GM12892 (cell line): ENCODE measurements at places on chromosomes 4 and X.

DNA sequence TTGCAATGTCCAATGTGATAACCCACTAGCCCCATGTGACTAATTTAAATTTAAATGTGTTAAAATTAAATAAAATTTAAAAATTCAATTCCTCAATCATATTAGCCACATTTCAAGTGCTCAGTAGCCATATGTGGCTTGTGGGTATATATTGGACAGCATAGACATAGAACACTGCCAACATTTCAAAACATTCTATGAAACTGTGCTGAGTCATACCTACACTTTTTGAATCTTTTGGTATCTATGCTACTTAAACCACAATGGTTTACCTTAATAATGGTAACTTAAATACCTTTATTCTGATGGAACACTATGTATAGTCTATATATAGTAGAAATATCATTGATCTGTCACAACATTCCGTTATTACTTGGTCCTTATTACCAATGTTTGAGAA, 223.4 kb upstream of the ATOH1 start:
- no peak for DNase-seq

GRCh38 chr4:101960431-101960830, 169.9 kb downstream of the BANK1 start:
- DNase-seq, result no peak

DNA sequence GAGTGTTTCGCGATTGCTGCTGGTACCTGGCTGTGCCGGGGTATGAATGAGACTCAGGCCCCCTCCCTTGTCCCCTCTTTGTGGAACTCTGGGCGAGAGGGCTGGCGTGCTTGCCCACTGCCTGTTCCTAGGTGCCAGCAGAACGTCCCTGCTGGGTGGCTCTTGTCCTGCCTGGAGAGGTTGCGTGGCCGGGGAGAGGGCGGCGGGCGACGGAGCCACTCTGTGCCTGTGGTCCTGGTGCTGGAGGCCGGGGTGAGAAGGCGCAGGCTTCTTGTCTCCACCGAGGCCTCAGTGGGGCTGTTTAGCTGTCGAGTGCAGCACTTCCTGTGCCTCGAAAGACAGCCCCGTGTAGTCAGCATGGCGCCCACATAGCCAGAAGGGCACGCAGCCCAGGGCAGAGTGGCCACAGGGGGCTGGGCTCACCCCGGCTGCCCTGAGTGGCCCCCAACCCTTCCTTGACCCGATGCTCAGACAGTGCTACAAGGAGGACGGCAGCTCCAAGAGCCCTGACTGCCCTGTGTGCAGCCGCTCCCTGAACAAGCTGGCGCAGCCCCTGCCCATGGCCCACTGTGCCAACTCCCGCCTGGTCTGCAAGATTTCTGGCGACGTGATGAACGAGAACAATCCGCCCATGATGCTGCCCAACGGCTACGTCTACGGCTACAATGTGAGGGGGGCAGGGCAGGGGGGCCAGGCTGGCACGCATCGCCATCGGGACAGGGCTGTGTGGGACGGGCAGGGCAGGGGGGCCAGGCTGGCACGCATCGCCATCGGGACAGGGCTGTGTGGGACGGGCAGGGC, 8.9 kb upstream of the UVSSA start:
- no peak for DNase-seq

- no peak for DNase-seq
Measured at GRCh38 chrX:132831336-132831973, 127.0 kb downstream of the HS6ST2 start.

DNA sequence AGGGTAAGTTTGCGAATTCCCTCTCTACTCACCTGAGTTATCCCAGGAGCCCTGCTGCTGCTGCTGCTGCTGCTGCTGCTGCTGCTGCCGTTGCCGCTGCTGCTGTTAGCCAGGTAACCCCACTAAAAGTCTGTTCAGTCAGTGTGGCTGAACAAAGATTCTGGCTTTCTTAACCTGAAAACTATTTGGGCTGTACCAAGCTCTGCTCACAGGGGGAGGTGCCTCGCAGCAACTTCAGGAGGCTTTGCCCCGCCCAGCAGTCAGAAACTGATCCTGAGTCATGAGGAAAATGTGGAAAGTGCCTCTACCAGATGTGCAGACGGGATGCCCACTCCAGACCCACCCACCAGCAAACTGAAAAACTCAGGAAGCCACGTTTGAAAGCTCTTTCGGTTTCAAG, at the start of gene CAPN6:
Gene CAPN6 (minus strand): TSS at position 145 of the 400 bp plus-strand sequence. CDS start 6,547 bp downstream, outside the sequence.
- no peak for DNase-seq

GRCh38 chr4:61152433-61152832, 47.7 kb upstream of the ADGRL3 start:
- DNase-seq, result no peak

GRCh38 chrX:63746278-63746677, 38.7 kb downstream of the ARHGEF9 start:
- no peak for DNase-seq

DNA sequence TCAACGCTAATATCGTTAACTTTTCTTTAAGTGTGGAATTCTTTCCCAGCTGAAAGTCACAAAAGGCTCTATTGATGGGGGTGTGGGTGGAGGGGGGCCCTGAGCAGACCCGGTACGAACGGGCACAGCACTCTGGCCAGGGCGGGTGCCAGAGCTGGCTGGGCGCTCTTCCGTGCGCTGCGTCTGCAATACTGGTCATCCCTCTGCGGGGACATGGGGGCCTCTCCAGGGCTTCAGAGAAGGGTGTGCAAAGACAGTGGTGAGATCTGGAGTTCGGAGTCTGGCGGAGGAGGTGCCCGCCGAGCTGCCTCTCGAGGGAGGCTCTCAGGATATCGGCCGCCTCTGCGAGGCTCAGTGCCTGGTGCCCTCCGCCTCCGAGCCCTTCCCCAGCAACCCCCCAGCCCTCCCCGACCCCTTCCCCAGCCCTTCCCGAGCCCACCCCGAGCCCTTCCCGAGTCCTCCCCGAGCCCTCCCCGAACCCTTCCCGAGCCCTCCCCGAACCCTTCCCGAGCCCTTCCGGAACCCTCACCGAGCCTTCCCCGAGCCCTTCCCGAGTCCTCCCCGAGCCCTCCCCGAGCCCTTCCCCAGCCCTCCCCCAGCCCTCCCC, 34.3 kb downstream of the FGFRL1 start:
- DNase-seq, result peak; percentile 6

- DNase-seq, result no peak
Measured at GRCh38 chrX:23434356-23434884, 99.8 kb downstream of the PTCHD1 start.

- no peak for DNase-seq
Measured at GRCh38 chr4:177079327-177079726, 230.3 kb upstream of the NEIL3 start.

- no peak for DNase-seq
Measured at GRCh38 chr4:129239088-129239487, 143.1 kb downstream of the C4orf33 start.

DNA sequence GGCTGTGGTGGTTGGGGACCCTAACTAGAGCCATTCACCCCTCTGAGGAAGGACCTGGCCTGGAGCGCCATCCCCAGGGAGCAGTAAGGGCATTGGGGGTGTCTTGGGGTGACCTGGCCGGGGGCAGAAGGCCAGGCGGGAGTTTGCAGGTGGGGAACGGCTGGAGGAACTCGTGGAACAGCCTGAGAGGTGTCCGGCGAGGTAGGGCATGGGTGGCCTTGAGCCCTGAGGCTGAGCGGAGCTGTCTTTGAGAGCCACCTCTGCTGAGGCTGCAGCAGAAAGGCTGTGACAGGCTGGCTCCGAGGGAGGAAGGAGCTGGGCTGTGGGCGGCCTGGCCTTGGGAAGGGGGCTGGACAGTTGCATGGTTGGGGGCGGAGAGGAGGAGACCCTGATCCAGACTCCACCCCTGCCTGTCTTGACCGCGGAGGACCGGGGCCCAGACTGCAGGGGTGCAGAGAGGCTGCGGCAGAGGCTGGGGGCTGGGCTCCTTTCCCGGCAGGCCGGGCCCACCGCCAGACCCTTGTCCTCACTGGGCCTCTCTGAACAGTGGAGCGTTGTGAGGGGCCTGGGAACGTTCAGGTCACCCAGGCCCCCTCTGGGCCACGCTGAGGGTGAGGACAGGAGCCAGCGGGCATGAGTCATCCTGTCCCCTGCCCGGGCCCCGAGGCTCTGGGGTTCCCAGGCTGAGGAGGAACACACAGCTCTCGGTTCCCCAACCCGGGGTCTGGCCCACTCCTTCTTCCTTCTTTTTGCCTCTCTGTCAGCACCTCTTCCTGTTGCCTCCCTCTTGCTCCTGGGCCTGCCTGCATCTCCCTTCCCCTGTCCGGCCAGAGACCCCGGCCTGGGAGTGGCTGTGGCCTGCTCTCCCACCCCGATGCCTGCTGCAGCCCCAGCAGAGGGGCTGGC, 8.1 kb downstream of the SH3BP2 start:
- no peak for DNase-seq

- DNase-seq, result no peak
Measured at GRCh38 chr4:6573986-6574746, 823 bp upstream of the MAN2B2 start.

DNA sequence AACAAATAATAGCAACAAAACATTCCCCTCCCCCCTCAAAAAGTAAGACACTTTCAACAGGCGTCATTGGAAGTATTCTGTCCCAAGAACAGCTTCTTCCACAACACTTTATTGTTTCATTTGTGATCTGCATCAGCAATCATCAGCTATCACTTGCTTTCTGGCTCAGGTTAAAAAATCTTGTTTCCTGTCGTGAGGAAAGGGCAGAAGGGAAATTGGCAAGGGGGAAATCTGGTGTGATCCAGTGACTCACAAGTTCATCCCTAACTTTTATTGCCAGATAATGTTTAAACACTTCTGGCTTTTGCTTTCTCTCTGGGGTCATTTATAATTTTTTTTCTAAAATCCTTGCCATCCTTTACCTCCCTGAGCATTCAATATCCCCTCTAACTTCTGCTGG, 247.4 kb upstream of the GIMD1 start:
- no peak for DNase-seq

DNA sequence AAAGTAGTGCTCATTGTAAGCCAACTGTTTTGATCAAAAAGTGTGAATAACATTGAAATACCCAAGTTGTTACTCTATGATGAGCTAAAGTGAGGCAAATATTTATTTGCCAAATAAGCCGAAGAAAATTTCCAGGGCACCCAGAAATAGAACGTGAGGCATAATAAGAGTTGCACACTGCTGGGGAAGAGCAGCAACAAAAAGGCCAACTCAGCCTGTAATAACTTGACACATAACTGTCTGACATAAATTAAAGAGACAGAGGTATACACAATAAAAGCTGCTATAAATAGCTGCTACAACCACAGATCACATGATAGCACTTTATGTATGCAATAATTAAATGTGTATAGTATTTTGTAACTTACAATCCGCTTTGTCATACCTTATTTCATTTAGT, 2.0 kb upstream of the ABCB7 start:
- no peak for DNase-seq

DNA sequence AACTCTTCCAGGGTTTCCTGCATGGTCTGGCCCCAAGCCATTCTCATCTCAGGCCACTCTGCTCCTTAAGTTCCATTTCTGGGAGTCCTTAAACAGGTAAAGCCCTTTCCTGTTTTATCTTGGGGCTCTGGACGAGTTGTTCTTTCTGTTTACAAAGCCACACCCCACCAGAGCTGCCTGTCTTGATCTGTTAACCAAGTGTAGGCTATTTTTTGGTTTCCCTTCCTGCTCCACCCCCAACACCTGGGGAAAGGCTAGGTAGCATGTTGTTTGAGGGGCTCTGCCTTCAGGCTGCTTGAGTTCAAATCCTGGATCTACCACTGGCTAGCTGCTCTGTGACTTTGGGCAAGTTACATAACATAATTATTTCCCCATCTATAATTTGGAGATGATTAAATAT, 40.0 kb downstream of the ERVMER34-1 start:
- no peak for DNase-seq

GRCh38 chr4:107977966-107978705, 11.6 kb upstream of the HADH start:
- no peak for DNase-seq

GRCh38 chr4:122146652-122147051, 5.5 kb upstream of the BLTP1 start:
- DNase-seq, result no peak

DNA sequence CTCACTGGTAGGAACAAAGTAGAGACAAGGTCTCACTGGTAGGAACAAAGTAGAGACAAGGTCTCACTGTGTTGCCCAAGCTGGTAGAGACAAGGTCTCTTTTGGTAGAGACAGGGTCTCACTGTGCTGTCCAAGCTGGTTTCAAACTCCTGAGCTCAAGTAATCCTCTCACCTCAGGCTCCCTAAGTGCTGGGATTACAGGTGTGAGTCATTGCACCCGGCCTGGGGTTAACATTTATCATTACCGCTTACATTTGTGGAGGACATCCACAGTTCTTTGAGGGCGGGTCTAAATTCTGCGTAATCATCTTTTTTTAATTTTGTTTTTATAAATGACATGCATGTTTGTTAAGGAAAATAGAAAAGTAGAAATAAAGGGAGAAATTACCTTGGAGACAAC, 12.0 kb downstream of the RAB33B start:
- DNase-seq, result no peak

- DNase-seq, result no peak
Measured at GRCh38 chrX:135477576-135477975, 42.9 kb upstream of the INTS6L start.

- DNase-seq, result no peak
Measured at GRCh38 chr4:151744614-151745013, 16.2 kb downstream of the GATB start.

- DNase-seq, result no peak
Measured at GRCh38 chr4:73222466-73223257, 35.9 kb downstream of the ANKRD17 start.

GRCh38 chrX:53126377-53126776, 32.4 kb downstream of the KANTR start:
- DNase-seq, result no peak

GRCh38 chrX:47623540-47624027, 3.9 kb upstream of the SYN1 start:
- no peak for DNase-seq

- DNase-seq, result no peak
Measured at GRCh38 chr4:179583221-179583620, 2141.0 kb upstream of the AGA start.

DNA sequence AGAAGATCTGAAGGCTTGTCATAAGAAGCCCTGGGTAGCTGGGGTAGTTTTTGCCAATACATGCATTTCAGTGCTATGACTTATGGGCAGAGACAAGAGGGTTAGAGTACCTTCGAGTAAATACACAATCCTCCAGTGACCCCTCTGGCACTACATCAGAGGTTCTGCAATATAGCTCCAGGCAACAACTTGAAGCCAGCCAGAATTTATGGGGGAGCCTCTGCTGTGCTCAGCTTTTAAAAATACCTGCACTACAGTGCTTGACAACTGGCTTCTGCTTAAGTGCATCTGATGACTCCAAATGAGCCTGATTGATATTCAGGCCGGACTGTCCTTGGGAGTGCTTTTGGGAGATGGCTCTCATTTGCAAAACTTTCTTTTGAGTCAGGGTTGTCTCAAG, 44.9 kb upstream of the SMAD1 start:
- DNase-seq, result no peak

DNA sequence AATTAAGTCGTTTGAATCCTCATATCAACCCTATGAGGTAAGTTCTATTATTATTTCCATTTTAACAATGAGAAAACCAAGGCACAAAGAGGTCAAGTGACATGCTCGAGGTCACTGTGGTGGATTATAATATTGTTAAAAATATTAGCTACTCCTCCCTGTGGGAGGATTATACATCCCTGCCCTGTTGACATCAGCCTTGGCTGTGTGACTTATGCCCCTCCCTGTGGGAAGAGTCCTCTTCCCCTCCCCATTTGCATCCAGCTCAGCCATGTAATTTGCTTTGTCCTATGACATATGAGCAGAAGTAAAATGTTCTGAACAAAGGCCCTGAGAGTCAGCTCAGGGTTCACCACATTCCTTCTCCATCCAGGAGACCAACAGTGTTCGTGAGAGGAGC, 152.7 kb upstream of the ZIC3 start:
- DNase-seq, result no peak

- peak; percentile 2 for DNase-seq
Measured at GRCh38 chrX:108439426-108439942, at the start of gene COL4A5. Gene COL4A5, plus strand, starts transcription at chrX:108439838. Its CDS starts 288 bp downstream, at chrX:108440126.

GRCh38 chr4:150051111-150051510, 27.1 kb upstream of the DCLK2 start:
- DNase-seq, result no peak
